ENCODE measurements at places on chromosomes 11 and 22.

DNA sequence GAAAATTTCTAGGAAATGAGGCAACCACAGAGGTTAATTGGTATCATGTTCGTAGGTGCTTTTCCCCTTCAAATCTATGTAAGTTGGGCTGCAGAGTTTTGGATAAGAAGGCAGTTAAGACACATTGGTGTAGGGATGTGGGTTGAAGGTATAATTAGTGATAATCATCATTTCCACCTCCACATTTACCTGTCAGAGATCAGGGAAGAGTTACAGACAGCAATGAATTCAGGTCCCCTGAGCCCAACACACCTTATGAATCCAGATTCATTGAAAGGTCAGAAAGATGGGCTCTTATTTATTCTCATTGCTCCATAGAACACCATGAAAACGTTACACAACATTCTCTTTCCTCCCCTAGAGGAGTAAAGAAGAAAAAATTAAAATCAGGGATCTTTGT is 308.7 kb downstream of the C11orf87 start:
- no peak for DNase-seq

DNA sequence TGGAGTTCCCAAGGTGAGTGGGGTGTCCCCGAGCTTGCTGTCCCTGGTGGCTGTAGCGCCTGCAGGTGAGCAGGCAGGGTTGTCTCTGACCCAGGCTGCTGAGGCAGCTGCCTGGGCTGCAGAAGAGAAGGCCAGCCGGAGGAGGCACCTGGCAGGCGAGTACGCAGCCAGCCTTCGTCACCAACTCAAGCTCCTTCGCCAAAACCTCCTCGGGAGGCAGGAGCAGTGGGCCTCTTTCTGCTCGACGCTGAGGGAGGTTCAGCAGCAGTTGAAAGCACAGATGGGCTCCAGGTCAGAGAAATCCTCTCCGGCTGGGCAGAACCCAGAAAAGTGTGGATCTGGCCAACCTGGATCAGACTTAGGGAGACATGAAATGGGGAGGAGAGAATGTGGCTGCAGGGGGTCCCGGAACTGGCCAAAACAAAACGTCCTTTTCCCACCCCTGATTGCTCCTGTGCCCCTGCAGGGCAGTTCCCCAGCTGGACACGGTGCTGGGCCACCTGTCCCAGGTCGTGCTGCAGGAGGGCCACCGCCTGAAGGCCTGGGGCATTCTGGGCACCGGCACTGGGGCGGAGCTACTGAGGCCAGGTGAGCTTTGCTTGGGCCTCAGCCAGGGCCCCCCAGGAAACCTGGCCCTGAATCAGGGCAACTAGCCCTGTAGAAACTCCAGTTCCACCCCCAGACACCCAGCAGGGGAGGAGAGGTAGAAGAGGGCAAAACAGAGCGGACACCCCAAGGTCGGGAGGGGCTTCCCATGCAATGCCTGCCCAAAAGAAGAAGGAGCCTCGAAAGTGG is 56.7 kb downstream of the BTG4 start:
- no peak for DNase-seq

DNA sequence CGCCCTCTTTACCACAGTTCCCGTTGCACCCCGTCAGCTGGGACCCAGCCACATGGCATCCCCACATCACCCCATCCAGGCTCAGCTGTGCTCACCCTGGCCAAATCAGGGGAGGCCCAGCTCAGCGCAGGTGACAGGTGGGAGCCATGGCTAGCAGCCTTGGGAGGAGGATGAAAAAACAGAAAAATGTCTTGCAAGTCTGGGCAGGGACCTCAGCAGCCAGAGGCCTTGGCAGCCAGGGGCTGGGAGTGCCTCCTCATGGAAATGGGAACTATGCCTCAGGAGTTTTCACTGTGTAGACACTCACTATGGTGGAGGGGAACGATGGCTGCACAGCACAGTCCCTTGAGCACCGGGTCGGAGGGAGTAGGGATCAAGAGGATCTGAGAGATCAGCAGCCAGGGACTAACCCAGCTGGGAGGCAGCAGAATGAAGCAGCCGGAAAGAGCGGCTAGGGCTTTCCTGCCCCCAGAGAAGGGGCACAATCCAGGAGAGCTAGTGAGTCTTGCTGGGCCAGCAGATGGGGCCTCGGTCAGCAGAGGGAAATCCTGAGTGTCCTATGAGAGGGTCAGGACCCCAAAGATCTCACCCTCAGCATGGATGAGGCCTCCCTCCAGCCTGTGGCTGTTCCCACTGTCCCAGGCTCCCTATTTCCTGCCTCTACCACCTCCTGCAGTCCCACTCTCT is 6.2 kb upstream of the FTH1 start:
- DNase-seq, result no peak

DNA sequence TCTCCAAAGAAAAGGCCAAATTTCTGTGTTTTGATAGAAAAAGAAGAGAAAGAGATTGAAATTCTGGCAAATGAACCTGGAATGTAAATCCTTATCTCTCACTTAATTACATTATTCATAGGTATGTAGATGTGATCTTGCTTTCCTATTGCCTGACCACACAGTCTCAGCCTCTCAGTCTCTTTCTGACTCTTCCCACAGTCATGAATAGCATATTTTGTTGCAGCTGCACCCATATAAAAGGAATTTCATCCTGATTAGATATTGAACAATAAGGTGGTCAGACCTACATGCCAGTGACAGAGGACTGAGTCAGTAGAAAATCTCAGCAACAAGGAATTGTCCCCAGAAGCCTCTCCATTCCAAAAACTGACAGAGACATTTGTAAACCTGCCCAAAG is 62.9 kb upstream of the LRRC4C start:
- DNase-seq, result peak; percentile 81

DNA sequence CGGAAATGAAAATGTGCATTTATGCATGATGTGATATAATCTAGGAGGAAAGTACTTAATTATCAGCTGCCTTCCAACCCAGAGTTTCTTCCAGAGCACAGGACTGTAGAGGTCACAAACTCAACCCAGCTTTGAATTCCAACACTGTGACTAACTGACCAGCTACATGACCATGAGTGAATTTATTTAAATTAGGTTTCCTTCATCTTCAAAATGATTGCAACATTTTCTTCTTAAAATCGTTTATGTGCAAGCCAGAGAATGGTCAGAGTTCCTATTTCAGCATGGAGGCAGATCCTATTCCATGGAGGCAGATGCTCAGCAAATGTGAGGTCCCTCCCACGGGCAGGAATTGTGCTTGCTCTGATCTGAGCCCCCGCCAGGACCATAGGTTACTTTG is 42.4 kb downstream of the OSBP start:
- DNase-seq, result peak; percentile 80

- no peak for DNase-seq
These were observed 60.9 kb downstream of the KDM2A start for GRCh38 chr11:67179892-67180490.

- DNase-seq, result no peak
These were observed 1497.7 kb downstream of the TBC1D22A start for GRCh38 chr22:48259991-48260670.

DNA sequence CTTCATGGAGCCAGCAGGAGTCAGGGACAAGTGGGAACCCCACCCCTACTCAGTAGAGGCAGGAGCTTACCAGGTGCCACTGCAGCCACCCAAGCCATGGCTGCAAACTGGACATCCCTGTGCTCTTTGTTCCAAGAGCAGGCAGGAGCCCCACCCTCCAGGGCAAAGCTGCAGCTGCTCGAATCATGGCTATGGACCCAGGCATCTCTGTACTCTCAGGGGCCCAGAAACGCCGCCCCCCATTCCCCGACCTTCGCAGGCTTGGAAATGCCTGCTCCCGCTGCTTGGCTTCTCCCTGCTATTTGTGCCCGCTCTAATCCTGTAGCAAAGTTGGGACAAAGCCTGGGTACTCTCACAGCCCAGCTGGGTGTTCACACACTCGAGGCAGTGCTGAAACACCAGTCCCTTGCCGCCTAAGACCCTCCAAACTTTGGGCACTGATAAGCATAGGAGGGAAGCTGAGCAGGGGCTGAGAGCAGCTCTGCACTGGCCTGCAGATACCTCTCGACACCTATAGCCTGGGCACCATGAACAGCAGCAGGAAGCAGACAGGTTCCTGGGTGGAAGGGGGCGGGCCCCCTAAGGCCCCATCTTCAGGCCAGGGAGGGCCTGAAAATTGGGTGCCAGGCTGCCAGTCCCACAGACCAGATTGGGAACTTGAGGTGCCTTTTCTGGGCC is 402.4 kb downstream of the LRRC4C start:
- DNase-seq, result no peak

- peak; percentile 89 for DNase-seq
These were observed at the start of gene TRIM3 for GRCh38 chr11:6473451-6474412. Gene TRIM3, minus strand, starts transcription at chr11:6473941. Its CDS starts 8,246 bp downstream, at chr11:6465695.

GRCh38 chr11:102223859-102224258 is 93.4 kb upstream of the BIRC3 start:
- DNase-seq, result no peak

DNA sequence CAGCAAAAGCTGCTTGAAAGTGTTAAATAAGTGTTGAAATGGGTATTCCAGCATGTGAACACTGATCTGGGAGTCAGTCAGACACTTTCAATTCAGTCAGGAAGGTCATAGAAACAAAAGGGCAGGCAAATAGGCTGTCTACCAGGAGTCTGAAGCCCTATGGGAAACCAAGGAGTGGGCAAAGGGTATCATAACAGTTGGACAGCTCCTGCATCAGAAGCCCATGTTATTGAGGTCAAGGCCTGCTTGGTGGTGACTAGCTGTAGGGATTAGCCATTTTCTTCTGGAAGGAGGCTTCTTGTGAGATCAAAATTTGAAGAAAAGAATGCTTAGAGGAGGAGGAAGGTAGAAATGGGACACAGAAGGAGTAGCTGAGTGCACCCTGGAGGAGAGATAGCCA is 97.3 kb downstream of the STIM1 start:
- no peak for DNase-seq

DNA sequence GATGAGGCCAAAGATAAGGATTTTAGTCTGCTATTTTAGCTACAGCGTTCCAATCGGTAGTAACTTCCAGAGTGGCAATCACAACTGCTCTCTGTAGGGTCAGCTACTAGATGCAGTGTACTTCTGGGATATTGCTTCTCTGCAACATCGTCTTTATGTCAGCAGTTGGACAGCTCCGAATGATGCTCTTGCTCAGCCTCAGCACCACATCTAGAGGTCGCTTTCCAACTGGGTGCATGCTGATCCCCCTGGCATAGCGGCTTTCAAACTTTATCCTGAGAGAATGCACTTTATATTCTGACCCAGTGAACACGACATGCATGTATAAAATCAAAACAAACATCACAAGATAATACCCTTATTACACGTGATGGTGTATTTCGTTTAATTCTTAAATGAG is 219.6 kb downstream of the C11orf87 start:
- peak; percentile 2 for DNase-seq

GRCh38 chr22:29369460-29369859 is 18.9 kb downstream of the AP1B1 start:
- no peak for DNase-seq

- no peak for DNase-seq
These were observed 37.0 kb downstream of the ETS1 start for GRCh38 chr11:128550261-128550821.

Data from kidney tubule cell (primary cell).